ENCODE measurements at places on chromosomes 3 and 15. TPM values are rescaled to one million over a fixed set of nuclear protein-coding genes. Genes with fewer than 3 reads are reported as not detected.
A peak's percentile ranks its signal among the peaks of the same experiment; 100 is the strongest.

DNA sequence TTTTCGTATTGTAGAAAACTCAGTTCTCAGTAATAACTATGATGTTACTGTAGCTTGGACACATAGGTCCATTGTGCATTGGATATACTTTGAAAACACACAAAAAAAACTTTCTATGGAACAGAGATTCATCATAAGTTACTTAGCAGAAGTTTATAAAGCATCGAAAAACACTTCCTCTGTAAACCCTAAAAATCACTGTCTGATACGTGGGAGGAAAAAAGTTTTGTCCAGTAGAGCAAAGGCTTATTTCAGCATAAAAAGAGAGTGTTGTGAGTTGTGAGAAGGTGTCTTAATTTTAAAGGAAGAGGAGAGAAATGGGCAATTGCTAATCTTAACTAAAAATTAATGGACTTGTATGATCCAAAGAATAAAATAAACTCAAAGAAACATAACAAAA, 64.8 kb downstream of the OSTN start:
- H3K4me3 ChIP-seq, result peak overlapping the region; percentile 78
- H3K27ac ChIP-seq, result peak overlapping the region; percentile 78
- no peaks in the 10 kb centered on the region for H3K27me3 ChIP-seq
- H3K4me1 ChIP-seq, result peaks cover 41% of the 10 kb centered on the region

- H3K4me1 ChIP-seq, result peaks cover 7% of the 10 kb centered on the region
- no peak overlapping the region for H3K4me3 ChIP-seq
- no peak for DNase-seq
- no peaks in the 10 kb centered on the region for H3K36me3 ChIP-seq
These were observed 78.6 kb upstream of the TSEN2 start for GRCh38 chr3:12405432-12406272.

DNA sequence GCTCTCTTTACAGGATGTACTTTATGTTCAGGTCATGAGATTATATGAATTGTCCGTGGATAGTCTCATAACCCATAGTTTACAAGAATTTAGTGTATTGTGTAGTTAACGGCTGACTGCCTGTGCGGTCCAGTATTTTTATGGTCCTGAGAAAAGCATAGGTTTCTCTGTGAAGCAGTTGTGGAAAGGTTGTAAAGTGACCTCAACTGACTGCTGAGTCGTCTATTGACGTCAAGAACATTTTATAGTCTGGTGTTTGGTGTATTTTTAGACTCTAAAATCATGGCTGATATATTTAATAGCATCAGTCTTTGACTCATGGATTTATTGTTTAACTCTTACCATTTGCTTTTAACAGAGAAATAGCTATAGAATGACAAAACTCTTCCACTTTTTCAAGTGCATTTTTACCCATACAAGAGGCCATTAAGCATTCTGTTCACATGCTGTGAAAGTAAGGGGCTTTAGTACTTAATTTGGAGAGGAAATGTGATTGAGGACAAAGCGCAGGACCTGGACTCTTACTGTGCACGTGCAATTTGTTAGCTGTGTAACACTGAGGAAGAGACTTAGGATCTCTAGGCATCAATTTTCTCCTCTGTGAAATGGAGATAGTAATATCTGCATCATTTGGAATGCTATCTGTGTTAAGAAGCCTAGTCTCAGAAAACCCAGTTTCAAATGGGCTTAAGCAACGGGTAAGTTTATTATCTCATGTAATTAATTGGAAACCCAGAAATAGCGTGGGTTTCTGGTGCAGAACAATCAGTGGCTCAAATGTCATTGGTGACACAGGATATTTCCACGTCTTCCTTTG, 240.8 kb downstream of the NFKBIZ start:
- no peak overlapping the region for H3K4me3 ChIP-seq
- no peaks in the 10 kb centered on the region for H3K36me3 ChIP-seq
- no peaks in the 10 kb centered on the region for H3K27me3 ChIP-seq
- DNase-seq, result no peak
- H3K27ac ChIP-seq, result no peak overlapping the region

GRCh38 chr3:120424506-120424905, 26.3 kb downstream of the FSTL1 start:
- H3K27ac ChIP-seq, result no peak overlapping the region
- H3K4me3 ChIP-seq, result no peak overlapping the region
- no peak for DNase-seq

GRCh38 chr15:90713081-90713480, 4.1 kb upstream of the BLM start:
- H3K27ac ChIP-seq, result no peak overlapping the region
- no peak for DNase-seq
- H3K4me1 ChIP-seq, result peaks cover 25% of the 10 kb centered on the region
- no peaks in the 10 kb centered on the region for H3K27me3 ChIP-seq

GRCh38 chr3:139533781-139534454, 5.6 kb downstream of the RBP1 start:
- no peaks in the 10 kb centered on the region for H3K36me3 ChIP-seq
- H3K4me1 ChIP-seq, result peaks cover 5% of the 10 kb centered on the region
- H3K27me3 ChIP-seq, result peaks cover 33% of the 10 kb centered on the region

DNA sequence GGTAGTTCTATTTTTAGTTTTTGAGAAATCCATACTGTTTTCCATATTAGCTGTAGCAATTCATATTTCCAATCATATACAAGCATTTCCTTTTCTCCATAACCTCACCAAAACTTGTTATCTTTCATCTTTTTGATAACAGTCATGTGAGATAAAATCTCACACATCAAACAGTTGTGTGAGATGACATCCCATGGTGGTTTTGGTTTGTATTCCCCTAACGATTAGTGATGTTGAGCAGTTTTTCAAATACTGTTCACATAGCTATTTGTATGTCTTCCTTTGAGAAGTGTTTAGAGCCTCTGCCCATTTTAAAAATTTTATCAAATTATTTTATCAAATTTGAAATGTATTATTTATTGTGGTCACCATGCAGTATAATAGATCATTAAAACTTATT, 50.4 kb downstream of the FAM227B start:
- H3K4me3 ChIP-seq, result no peak overlapping the region
- no peaks in the 10 kb centered on the region for H3K4me1 ChIP-seq
- DNase-seq, result no peak
- H3K27ac ChIP-seq, result no peak overlapping the region
- no peaks in the 10 kb centered on the region for H3K27me3 ChIP-seq

DNA sequence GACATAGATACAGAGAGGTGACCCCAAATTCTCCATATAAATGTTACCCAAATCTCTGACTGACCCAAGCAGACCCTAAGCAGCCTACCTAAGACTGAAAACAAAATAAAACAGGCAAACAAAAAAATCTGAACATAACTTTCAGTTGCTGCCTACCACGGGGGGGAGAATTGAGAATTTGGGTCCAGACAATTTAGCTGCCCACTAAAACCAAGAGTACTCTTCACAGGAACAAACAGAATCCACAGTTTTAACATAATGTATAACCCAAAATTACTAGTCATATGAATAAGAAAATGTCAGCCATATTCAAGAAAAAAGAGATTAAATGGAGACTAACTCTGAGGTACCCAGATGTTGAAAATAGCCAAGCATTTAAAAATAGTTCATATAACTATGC, 44.4 kb downstream of the SRPRB start:
- H3K4me1 ChIP-seq, result no peaks in the 10 kb centered on the region
- no peaks in the 10 kb centered on the region for H3K36me3 ChIP-seq
- peaks cover 4% of the 10 kb centered on the region for H3K27me3 ChIP-seq

- no peaks in the 10 kb centered on the region for H3K36me3 ChIP-seq
- no peaks in the 10 kb centered on the region for H3K27me3 ChIP-seq
- DNase-seq, result no peak
- no peak overlapping the region for H3K4me3 ChIP-seq
These were observed 53.4 kb downstream of the DENND4A start for GRCh38 chr15:65738649-65739048.

GRCh38 chr3:196979545-196979944, 10.9 kb upstream of the PIGZ start:
- no peak for DNase-seq
- H3K27me3 ChIP-seq, result peaks cover 15% of the 10 kb centered on the region
- H3K27ac ChIP-seq, result no peak overlapping the region
- no peak overlapping the region for H3K4me3 ChIP-seq

DNA sequence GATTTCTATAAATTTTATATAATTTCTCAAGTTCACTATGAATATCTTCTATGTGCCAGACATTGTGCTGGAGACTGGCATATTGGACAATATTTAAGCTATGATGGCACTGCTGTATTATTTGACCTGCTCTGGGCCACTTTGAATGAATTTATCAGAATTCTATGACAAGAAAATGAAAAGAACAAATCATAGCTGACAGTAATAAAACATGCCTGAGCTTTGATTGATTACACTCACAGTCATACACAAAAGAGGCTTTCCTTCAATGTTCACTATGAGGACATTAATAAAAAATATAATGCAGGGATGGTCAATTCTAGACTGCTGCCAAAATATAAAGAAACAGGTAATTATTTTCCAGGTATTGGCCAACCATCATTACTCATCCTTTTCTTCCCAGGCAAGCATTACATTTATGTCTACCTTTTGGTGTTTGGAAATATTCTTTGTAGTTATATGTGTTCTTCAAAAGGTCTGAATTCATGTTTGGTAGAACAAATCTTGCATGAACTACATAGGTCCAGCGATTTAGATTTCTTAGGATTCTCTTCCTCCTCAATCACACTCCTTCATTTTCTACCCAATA, 81.0 kb upstream of the ALCAM start:
- DNase-seq, result no peak
- H3K4me1 ChIP-seq, result no peaks in the 10 kb centered on the region

DNA sequence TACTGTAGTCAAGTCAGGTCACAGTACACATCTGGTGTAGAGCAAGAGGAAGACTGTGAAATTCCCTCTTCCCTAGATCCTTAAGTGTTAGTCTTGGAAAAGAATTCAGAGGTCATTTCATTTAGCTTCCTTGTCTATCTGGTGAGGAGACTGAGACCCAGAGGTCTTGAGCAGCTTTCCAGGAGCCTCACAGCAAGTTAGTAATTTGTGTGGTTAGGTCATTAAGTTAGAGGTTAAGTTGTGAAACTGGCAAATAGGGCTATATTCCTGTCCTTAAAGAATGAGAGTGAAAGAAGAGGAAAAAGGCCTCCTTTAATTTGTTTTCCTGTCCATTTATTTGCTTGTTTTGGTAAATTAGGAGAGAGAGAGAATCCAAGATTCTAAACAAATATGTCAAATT, 9.0 kb downstream of the PODXL2 start:
- no peaks in the 10 kb centered on the region for H3K4me1 ChIP-seq
- H3K4me3 ChIP-seq, result no peak overlapping the region
- H3K27me3 ChIP-seq, result peaks cover 8% of the 10 kb centered on the region
- H3K36me3 ChIP-seq, result no peaks in the 10 kb centered on the region
- DNase-seq, result no peak
- H3K27ac ChIP-seq, result no peak overlapping the region

GRCh38 chr3:171228240-171228639, 201.7 kb upstream of the SLC2A2 start:
- DNase-seq, result no peak
- no peak overlapping the region for H3K27ac ChIP-seq
- H3K27me3 ChIP-seq, result no peaks in the 10 kb centered on the region
- no peak overlapping the region for H3K4me3 ChIP-seq

- H3K4me1 ChIP-seq, result no peaks in the 10 kb centered on the region
- H3K27me3 ChIP-seq, result peaks cover 6% of the 10 kb centered on the region
- H3K36me3 ChIP-seq, result no peaks in the 10 kb centered on the region
- H3K4me3 ChIP-seq, result no peak overlapping the region
These were observed 136.4 kb downstream of the MAGI1 start for GRCh38 chr3:65902304-65902793.

GRCh38 chr3:71510510-71510909, 73.0 kb downstream of the FOXP1 start:
- H3K4me1 ChIP-seq, result peaks cover 29% of the 10 kb centered on the region
- H3K36me3 ChIP-seq, result peaks cover 11% of the 10 kb centered on the region
- H3K4me3 ChIP-seq, result no peak overlapping the region
- DNase-seq, result no peak
- H3K27me3 ChIP-seq, result no peaks in the 10 kb centered on the region

- no peaks in the 10 kb centered on the region for H3K27me3 ChIP-seq
- no peak for DNase-seq
- H3K4me3 ChIP-seq, result no peak overlapping the region
- no peak overlapping the region for H3K27ac ChIP-seq
- H3K36me3 ChIP-seq, result no peaks in the 10 kb centered on the region
These were observed 7.0 kb downstream of the XIRP1 start for GRCh38 chr3:39185326-39185958.

DNA sequence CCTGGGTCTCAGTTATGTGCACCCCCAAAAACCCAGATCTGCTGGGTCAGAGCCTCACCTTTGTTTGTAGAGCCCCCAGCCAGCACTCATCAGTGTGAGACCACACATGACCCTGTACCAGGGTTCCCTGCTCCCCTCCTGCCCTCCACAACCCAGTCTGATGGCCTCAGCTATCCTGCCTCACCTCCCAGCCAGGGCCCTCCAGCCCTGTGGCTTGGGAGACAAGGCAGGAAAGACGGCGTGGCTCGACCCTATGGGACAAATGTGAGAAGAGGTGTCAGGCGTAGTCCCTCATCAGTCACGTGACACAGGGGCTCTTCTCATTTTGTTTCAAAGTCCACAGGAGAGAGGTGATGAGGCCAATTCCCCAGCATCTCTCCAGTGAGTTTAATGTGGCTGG, 28.3 kb upstream of the PRR23E start:
- DNase-seq, result no peak
- peaks cover 14% of the 10 kb centered on the region for H3K27me3 ChIP-seq
- H3K36me3 ChIP-seq, result no peaks in the 10 kb centered on the region

GRCh38 chr15:45346381-45346780, 32.0 kb downstream of the GATM start:
- no peak overlapping the region for H3K27ac ChIP-seq
- no peaks in the 10 kb centered on the region for H3K4me1 ChIP-seq
- no peak for DNase-seq
- peaks cover 22% of the 10 kb centered on the region for H3K27me3 ChIP-seq
- H3K36me3 ChIP-seq, result no peaks in the 10 kb centered on the region

DNA sequence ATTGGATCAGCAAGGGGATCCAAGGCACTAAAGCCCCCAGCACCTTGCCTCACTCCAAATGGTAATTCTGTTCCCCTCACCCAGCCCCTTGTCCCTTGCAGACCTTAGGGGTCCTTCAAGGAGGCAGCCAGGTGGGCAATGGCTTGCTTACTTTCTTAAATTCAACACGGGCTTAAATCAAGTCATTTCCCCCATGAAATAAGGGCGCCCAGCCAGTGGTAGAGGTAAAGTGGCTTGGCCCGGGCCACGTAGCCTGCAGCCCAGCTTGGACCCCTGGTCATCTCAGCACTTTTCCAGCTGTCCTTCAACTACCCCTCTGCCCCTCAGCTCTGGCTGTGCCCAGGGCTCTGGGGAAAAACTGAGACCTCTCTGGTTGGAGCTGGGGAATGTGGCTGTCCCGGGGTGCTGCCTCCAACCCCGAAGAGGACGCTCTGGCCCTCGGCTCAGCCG, 1.2 kb downstream of the PSTPIP1 start:
- peaks cover 38% of the 10 kb centered on the region for H3K4me1 ChIP-seq
- H3K27me3 ChIP-seq, result no peaks in the 10 kb centered on the region
- peak overlapping the region; percentile 93 for H3K27ac ChIP-seq
- peak overlapping the region; percentile 91 for H3K4me3 ChIP-seq

Gene CCDC9B
- polyA plus RNA-seq, result not detected

Gene ARPIN
- not detected for polyA plus RNA-seq

Gene GOLGA6L26
- polyA plus RNA-seq, result not detected

Gene KLHL40
- polyA plus RNA-seq, result not detected

Gene TGM4
- polyA plus RNA-seq, result not detected

Gene MTHFS
- polyA plus RNA-seq, result 75.1 TPM

Gene GABRB3
- polyA plus RNA-seq, result not detected

Gene ALDH1A2
- polyA plus RNA-seq, result not detected

Gene AHSG
- not detected for polyA plus RNA-seq

Data from naive B cell (primary cell).